DMS153 (cell line): ENCODE measurements at places on chromosomes 13 and 19.

GRCh38 chr19:898663-899062, 5.4 kb downstream of the RNU6-9 start:
- DNase-seq, result no peak

GRCh38 chr19:49560358-49560900, 19.9 kb downstream of the NOSIP start:
- no peak for DNase-seq

DNA sequence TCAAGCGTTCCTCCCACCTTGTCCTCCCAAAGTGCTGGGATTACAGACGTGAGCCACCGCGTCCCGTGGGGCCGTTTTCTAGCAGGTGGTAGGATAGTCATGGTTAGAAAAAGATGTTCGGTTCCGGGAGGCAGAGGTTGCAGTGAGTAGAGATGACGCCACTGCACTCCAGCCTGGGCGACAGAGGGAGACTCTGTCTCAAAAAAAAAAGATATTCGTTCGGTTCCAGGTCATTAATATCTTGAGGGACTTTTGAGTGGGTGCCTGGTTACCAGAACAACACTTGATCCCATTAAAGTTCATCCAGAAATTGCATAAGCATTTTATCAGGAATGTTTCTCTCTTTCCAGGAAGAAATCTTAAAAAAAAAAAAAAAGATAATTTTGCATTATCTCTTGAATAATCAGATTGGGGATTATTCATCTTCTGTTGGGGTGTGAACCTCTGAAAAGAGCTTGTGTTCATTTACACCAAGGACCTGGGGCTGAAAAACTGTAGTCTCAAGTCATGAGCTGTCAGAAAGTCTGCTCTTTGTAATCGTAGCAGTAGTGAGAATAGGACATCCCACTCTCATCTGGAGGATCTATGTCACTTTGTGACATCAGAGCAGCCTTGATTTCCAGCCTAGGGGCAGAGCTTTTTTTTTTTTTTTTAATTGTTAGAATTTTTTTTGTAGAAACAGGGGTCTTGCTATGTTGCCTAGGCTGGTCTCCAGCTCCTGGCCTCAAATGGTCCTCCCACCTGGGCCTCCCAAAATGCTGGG, 1.0 kb upstream of the ETHE1 start:
- DNase-seq, result peak; percentile 70

- DNase-seq, result no peak
Observed at GRCh38 chr13:22061806-22062391, 391.0 kb downstream of the FGF9 start.

DNA sequence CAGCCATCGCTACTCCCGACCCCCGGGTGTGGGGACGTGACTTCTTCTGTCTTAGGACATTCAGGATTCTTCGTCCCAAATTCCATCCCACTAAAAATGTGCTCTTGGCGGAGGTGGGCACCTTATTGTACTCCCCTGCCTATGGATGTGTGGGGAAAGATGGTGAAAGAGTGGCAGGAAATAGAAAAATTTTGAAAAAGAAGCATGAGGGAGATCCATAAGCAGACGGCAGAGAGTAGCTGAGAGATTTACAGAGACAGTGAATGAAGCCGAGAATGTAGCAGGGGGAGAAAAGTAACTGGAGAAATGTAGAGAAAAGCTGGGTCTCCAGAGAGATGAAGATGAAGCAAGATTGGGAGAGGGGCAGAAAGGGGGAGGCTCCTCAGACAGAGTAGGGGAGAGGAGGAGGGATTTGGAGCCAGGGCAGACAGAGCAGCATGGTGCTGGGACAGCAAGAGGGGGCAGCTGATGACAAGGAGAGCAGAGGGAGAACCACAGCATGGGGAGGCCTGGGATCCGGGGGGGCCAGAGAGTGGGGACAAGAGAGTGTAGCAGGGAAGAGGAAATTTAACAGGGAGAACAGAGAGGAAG, 843 bp downstream of the ZNF610 start:
- DNase-seq, result no peak

DNA sequence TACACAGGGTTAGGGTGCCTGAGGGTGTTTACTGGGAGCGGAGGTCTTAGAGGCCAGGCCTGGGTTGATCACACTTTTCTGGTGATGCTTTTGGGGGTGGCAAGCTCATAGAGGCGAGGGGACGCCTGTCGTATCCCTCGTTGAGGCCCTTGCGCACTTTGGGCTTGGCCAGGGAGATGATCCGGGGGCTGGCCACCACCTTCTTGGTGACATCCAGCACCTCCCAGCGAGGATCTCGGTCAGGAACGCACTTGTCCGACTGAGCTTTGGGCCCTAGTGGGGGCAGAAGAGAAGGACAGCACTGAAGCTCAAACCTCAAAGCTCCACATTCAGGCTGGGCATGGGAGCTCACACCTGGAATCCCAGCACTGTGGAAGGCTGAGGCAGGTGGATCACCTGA, 17.6 kb upstream of the MIER2 start:
- no peak for DNase-seq

DNA sequence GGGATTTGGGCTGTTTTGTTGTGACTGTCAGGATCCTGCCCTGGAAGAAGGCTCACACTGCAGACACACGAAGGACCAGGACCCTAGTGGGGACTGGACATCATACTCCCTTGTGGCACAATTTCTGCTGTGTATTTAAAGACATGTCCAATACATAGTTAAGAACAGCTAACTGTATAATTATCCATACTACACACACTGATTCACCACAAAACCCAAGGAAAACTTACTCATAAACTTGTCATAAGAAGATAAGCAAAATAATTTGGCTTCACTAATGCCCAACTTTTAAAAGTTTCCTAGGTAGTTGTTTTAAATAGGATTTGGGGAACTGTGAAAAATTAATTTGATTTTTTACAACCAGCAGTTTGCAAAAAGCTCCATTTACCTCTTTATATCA, 46.1 kb downstream of the LATS2 start:
- no peak for DNase-seq

DNA sequence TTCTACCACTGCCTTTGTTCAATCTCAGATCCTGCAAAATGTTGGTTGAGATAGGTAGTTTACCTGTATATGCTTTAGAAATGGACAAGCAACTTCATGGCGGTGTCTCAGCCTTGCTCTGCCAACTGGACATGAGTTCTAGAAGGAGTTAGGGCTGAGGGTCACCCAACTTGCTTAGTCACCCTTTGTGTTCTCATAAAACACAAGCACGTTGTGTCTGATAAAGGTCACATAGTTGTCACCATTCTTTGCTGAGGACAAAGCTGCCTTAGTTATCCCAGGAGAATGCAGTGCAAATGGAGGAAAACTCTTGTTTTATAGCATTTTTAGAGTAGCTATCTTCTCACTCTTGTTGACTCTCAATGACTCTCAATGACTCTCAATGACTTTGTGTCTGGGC, 218.4 kb upstream of the TMTC4 start:
- DNase-seq, result no peak

- no peak for DNase-seq
Observed at GRCh38 chr13:111625526-111626315, 305.3 kb downstream of the TEX29 start.
